ENCODE measurements at places on chromosomes 5 and 9.

DNA sequence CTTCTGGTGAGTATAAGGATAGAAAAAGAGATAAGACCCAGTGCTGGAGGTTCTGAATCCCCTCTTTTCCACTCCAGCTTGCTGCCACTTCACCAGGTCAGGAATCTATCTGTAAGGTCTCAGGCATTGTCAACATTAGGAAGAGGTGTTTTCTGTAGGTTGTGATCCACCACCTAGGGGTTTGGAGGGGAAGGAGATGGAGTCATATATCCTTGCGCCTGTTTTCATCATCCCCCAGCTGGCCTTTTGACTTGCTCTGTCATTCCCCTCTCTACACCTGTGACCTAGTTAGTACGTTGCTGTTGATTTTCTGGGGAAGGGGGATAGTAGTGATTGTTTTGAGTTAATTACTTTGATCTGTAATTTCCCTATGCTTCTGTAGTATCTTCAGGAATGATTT is 20.5 kb downstream of the SPINK5 start:
- DNase-seq: no peak

DNA sequence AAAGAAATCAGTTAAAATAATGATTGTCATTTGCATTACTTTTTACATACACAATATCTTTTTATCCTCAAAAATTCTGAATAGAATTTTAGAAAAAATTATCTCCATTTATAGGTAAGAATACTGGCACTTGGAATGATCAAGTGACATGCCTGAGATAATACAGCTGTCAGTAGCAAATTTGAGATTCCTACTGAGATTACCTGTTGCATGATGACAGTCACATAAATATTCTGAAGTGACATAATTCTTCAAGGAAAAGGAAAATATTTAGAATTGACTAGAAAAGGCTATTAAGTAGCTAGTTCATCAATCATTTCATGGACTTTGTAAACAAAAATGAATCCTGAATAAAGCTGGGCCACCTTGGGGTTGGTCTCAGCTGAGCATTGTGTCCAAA is 15.2 kb upstream of the ENC1 start:
- no peak for DNase-seq

DNA sequence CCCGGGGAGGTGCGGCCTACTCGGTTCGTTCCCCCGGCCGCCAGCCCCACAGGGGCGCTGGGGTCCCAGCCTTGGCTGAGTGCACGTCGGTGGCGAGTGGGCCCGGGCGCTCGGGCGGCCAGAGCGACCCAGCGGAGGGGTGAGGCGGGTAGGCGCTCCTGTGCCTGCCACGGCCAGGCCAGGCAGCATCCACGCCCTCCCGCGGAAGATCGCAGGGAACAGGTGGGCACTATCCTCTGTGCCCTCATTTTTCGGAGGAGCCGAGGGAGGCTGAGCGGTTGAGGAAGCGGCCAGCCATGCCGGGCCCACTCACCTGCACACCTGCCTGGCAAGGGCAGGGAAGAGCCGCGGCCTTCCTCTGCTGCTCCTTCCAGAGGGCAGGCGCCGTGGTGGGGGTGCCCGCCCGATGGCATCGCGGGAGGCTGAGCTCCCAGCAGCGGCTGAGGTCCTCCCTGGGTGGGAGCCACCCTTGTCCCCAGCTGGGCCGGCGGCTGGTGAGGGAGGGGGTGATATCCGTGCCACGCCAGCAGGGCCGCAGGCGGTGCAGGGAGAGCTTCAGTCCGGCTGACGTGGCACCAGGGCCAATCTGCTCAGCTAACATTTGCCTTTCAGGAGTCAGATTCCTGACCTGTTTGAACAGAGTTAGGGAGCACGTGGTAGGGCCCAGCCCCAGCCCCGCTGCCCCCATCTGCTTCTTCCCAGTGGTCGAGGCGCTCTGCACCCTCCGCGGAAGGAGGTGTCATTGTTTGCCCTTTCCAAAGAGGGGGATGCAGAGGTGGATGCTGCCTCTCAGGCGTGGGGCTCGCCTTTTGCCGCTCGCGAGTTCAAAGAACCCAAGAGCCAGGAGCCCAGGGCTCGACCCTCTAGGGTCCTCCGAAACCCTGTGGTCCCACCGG is 1.6 kb upstream of the SEC16A start:
- no peak for DNase-seq

GRCh38 chr9:11973011-11973410 is 720.2 kb upstream of the TYRP1 start:
- no peak for DNase-seq

- no peak for DNase-seq
Observed at GRCh38 chr5:102931085-102931725, 176.1 kb downstream of the PAM start.

GRCh38 chr5:56833325-56833724 is 18.0 kb downstream of the MAP3K1 start:
- no peak for DNase-seq

DNA sequence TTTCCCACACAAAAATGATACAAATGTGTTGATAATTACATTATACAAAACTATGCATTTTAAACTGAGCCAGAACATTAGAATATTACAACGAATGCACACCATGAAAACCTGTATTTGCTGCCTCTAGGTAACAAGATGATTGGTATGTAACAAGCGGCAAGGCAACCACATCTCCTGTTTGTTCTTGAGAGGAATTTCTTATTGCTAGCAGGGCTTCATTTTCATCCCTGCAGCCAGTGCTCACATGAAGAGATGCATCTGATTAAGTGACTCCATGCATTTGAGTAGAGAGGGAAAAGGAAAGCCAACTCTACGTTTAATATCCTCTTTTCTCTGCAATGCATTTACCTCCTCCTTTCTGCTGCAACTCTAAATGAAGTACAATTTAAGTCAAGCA is 36.6 kb downstream of the FRMD3 start:
- no peak for DNase-seq

DNA sequence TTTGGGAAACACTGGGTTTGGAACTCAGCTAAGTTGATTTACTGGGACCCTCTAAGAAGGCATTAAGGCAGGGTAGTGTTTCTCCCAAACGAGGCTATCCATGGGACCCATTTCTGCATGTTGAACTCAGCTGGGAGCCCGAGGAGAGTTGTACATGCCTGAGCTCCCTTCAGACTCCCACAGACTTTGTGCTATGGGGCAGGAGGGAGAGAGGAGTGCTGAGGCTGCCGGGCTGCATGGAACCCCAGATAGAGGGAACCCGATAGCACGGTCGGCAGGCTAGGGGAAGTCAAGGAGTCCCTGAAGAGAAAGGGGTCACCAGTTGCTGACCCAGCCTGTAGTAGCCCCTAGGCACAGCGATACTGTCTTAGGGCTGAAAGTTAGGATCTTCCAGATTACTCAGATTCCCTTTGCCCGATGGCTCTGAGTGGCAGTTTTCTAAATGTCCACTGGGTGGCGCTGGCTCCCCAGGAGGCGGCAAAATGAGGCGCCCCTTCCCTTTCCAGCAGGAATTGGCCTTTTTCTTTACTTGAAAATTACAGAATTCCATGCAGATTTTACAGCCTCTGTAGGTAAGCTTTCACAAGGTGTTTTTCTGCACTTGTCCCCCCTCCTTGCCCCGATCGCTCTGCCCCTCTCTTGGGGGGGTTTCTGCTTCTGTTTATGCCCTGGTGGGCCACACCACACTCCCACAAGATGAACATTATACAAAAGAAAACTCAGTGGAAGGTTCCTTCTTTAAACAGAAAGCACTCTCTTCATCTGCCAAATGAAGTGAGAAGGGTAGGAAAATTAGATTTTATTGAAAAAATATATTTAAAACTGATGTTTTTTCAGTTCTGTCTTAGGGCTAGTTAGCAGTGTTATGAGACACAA is 17.8 kb downstream of the NANS start:
- peak; percentile 51 for DNase-seq

- DNase-seq: no peak
Observed at GRCh38 chr5:31972558-31972957, 201.6 kb downstream of the GOLPH3 start.

DNA sequence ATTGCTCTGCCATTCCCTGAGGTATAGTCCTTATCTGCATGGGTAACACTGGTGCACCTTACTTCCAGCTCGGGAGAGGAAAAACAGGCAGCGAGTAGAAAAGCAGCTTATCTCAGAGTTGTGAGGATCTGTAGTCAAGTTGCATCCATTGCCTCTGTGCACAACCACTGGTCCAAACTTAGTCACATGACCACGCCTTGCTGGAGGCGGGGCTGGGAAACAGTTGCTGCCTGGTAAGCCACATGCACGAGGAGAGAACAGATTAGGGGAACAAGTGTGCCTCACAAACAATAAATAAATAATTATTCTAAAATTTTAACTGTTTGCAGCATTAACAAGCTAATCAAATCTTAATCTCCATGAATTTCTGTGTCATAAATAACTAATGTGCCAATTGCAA is 18.6 kb downstream of the ZNF622 start:
- DNase-seq: no peak
